Right atrium auricular region (tissue), 2 donors: ENCODE measurements at places on chromosomes 5 and 9. TPM values are rescaled to one million over a fixed set of nuclear protein-coding genes. Genes with fewer than 3 reads are reported as not detected.

The EGFLAM gene
- 2.2 TPM for total RNA-seq

The FBP2 gene
- not detected for total RNA-seq

The BTF3 gene
- total RNA-seq = 409 TPM

The CDKN2B gene
- total RNA-seq = 3.9 TPM

The ADAMTS13 gene
- total RNA-seq = 2.4 TPM

The NRG2 gene
- 1.9 TPM for total RNA-seq

The C5orf58 gene
- total RNA-seq = not detected

DNA sequence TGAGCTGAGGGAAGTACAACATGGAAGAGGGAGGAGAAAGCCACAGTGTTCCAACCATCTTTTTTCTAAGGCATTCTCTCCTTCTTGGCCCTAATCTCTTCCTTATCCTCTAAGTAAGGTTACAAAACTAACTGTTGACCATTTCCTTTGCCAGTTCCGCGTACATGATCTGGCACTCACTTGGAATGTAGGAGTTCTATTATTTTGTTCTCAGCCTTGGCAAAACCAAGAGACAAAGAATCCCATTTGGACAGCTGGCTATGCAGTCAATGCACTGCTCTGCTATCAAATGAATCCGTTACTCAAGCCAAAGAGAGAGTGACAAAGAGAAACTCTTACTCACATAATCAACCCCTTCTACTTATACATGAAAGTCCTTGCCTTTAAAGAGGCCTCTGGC, 410.3 kb downstream of the DTWD2 start:
- peaks cover 12% of the 10 kb centered on the region for H3K4me1 ChIP-seq
- H3K27me3 ChIP-seq = no peaks in the 10 kb centered on the region
- DNase-seq = no peak

DNA sequence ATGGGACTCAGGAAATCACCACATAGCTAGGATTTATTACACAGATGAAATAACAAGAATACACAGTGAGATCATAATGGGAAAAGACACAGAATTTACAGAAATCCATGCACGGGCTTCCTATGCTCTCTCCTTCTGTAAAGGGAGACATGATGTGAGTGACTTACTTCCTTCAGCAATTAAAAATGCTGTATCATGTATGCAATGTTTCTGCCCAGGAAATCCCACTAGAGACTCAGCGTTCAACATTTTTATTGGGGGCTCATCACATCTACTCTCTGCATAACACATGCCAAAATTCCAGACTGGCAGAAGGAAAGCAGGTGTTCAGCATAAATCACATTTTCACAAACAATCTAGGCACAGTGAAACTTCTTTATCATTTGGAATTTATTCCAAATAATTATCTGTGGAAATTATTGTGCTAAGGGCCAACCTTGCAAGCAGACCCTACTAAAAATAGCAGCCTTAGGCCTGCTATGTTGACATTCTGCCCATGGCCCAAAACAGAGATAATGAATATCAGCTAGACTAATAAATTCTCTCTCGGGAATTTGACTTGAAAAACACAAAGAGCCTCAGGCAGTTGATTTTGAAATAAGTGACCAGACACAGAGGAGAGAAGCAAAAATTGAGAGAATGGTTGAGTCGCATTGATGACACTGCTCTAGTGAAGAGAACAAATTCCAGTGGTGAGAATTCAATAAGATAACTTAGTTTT, 31.4 kb upstream of the SELENOP start:
- peak overlapping the region; percentile 74 for H3K27ac ChIP-seq
- no peaks in the 10 kb centered on the region for H3K36me3 ChIP-seq
- no peaks in the 10 kb centered on the region for H3K27me3 ChIP-seq
- H3K4me3 ChIP-seq = no peak overlapping the region
- DNase-seq = no peak

DNA sequence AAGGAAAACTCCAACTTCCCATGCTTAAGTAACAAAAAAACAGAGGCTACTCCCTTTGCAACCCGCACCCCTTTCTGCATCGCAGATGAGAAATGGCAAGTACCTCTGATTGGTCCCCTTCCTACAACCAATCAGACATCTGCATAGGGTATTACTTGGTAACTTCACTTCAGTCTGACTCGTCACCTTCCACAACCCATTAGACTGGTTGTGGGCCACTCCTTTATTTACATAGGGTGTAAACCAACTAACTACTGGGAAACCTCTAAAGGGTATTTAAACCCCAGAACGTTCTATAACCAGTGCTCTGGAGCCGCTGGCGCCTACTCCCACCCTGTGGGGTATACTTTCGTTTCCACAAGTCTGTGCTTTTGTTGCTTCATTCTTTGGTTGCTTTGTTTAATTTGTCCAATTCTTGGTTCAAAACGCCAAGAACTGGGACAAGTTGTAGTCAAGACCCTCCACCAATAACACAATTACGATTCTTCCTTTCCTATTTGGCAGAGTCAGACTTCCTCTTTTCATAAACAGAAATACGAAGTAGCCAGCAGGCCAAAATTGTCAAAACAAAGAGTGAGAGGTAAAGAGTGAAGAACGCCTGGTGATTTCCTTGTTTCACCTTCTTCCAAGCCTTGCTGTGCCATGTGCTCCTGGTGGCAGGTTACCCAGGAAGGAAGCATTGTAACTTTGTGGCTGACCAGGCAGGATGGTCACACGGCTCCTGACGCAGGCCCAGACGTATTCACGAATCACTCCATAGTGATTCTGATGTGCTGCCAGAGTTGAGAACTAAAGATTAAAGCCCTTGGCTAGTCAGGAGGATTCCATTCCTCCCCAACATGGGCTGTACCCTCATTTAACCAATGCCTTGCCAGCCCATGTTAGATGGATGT, 477.4 kb downstream of the ARHGEF28 start:
- DNase-seq = no peak
- H3K27me3 ChIP-seq = no peaks in the 10 kb centered on the region
- H3K4me3 ChIP-seq = no peak overlapping the region
- peaks cover 20% of the 10 kb centered on the region for H3K4me1 ChIP-seq
- H3K36me3 ChIP-seq = no peaks in the 10 kb centered on the region

- H3K4me1 ChIP-seq = peaks cover 12% of the 10 kb centered on the region
- H3K36me3 ChIP-seq = no peaks in the 10 kb centered on the region
- DNase-seq = no peak
- H3K27ac ChIP-seq = no peak overlapping the region
Observed at GRCh38 chr5:68538814-68539420, 323.4 kb downstream of the PIK3R1 start.

DNA sequence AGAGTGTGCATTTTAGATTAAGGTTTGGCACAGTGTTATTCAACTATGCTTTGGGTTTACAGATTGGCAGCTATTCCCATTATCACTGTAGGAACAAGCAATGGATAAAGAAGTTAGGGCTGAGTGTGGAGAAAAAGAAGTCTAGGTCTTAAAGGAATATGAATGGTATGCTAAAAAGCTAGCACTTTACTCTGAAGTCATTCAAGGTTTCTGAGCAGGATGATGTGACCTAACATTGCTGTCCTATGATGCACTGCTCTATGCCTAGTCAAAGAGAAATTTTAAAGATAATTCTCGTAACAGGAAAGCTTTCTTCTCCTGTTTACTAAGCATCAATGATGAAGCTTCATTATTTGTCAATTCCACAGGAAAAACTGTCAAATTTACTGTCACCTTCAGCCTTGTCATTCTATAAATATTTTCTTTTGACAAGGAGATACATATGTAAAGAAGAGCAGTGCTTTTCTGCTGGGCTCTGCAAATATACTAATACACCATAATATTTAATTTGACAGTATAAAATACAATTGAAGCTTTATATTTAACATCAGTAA, 476.1 kb upstream of the PTPRD start:
- DNase-seq = no peak
- no peaks in the 10 kb centered on the region for H3K27me3 ChIP-seq
- no peaks in the 10 kb centered on the region for H3K4me1 ChIP-seq
- H3K4me3 ChIP-seq = no peak overlapping the region
- H3K36me3 ChIP-seq = no peaks in the 10 kb centered on the region

DNA sequence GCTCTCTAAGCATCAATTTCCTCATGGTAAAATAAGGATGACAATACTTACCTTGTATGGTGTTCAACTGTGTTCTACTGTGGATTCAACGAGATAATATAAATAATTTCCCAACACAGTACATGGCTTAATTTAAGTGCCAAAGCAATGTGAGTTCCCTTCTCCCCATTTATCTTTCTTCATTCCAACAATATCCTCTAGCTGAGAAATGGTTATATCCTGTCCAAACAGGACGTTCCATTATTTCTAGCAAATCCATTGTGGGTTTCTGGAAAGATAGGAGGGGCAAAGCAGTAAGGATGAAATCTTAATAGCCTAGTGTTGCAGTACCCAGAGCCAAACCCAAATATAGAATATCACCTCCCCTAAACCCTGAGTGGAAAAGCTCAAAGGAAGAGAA, 22.0 kb downstream of the ABCA1 start:
- peak overlapping the region; percentile 62 for H3K27ac ChIP-seq
- DNase-seq = no peak
- no peaks in the 10 kb centered on the region for H3K36me3 ChIP-seq
- no peak overlapping the region for H3K4me3 ChIP-seq

- no peaks in the 10 kb centered on the region for H3K36me3 ChIP-seq
- H3K27ac ChIP-seq = no peak overlapping the region
- no peaks in the 10 kb centered on the region for H3K27me3 ChIP-seq
Observed at GRCh38 chr5:147930769-147931168, 24.4 kb upstream of the C5orf46 start.

- H3K36me3 ChIP-seq = no peaks in the 10 kb centered on the region
- H3K27ac ChIP-seq = no peak overlapping the region
- DNase-seq = no peak
- H3K4me3 ChIP-seq = no peak overlapping the region
- H3K4me1 ChIP-seq = no peaks in the 10 kb centered on the region
- H3K27me3 ChIP-seq = no peaks in the 10 kb centered on the region
Observed at GRCh38 chr5:136853971-136854370, 488.6 kb upstream of the TRPC7 start.

DNA sequence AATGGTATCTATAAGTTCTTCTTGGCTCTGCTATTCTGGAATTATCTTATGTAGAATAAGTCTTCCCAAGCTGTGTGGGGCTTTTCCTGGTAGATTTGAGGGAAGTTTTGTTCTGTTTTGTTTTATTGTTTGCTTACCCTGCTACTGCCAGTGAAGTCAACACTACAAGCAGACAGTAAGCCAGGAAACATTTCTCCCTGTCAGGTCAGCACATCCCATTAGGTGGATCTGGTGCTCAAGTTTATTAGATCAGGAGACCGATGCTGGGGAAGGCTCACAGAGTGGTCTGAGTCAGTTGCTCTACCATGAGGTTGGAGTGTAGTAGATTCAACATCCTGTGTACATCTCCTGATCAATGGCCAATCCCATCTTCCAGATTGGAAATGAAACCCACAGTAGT, 79.1 kb downstream of the ADRB2 start:
- peaks cover 12% of the 10 kb centered on the region for H3K4me1 ChIP-seq
- H3K27me3 ChIP-seq = no peaks in the 10 kb centered on the region
- no peaks in the 10 kb centered on the region for H3K36me3 ChIP-seq
- no peak for DNase-seq
- no peak overlapping the region for H3K4me3 ChIP-seq

DNA sequence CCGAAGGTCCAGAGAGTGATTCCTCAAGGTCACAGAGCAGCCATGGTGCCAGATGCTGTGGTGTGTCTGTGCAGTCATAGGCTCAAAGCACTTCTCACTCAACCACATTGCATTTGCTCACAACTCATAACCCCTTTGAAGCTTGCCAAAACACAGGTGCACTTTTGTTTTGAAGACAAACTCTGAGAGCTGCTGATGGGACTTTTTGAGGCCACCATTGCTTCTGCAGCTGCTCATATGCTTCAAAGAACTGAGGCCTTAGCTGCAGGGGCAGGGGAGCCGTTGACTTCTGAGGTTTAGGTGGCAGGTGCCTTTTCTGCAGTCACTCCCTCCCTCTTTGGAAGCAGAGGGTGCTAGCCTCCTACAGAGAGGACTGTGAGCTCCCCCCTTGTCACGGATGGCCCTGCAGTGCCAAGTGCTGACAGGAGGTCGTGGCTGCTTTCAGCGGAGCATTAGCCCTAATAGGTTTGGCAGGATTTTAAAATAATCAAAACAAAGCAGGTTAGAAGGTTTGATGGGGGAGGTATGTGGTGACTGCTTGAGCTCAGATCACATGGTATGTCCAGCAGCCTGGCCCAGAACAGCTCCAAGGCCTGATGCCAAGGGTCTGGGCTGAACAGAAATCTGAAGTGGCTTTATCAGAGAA, 232.1 kb downstream of the MAN2A1 start:
- no peaks in the 10 kb centered on the region for H3K27me3 ChIP-seq
- no peak overlapping the region for H3K4me3 ChIP-seq
- DNase-seq = no peak

DNA sequence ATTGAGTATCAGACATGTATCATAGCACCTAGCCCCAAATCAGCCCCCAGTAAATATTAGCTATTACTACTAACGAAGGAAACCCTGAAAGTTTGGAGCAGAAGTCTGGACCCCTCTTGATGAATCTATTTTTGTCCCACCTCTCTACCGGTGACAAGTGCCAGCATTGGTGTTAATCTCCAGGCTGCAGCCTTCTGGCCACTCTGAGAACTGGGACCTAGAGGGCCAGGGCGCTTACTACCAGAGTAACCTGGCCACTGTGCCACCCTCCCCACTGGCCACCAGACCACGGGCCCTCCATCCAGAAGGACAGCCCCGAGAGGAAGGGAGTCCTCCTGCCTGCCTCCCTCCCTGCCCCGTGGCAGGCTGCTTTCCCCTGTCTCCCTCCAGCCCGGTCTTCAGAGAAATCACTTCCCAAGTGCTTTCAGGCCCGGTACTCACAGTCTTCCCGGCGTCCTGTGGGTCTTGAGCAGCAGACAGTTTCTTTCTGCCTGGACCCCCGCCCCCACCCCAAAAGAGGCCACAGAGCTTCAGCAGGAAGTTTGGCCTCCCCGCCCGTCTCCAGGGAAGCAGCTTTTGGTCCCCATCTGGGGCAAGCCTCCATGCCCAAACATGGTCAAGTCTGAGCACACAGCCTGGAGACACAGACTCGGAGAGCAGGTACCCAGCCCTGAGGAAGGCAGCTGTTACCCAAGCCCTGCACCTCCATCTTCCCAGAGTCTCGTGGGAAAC, at the start of gene KCNMB1:
Gene KCNMB1, minus strand, starts transcription at position 550 of the 732 bp plus-strand sequence. CDS start 3,920 bp downstream, outside the sequence.
- DNase-seq = no peak
- H3K27me3 ChIP-seq = no peaks in the 10 kb centered on the region
- H3K4me3 ChIP-seq = peak within 1 kb of the TSS; percentile 42
- H3K4me1 ChIP-seq = peaks cover 28% of the 10 kb centered on the region
- peak within 1 kb of the TSS; percentile 86 for H3K27ac ChIP-seq

- no peaks in the 10 kb centered on the region for H3K27me3 ChIP-seq
- no peaks in the 10 kb centered on the region for H3K4me1 ChIP-seq
- no peak overlapping the region for H3K27ac ChIP-seq
- H3K36me3 ChIP-seq = no peaks in the 10 kb centered on the region
- H3K4me3 ChIP-seq = no peak overlapping the region
- DNase-seq = no peak
Observed at GRCh38 chr5:148924817-148925216, 98.4 kb downstream of the ADRB2 start.

GRCh38 chr5:149310947-149311658, 34.2 kb upstream of the GRPEL2 start:
- no peak overlapping the region for H3K4me3 ChIP-seq
- H3K27ac ChIP-seq = no peak overlapping the region
- peaks cover 70% of the 10 kb centered on the region for H3K36me3 ChIP-seq
- no peak for DNase-seq

GRCh38 chr5:80231243-80231642, 24.6 kb downstream of the SERINC5 start:
- H3K4me1 ChIP-seq = no peaks in the 10 kb centered on the region
- DNase-seq = no peak
- H3K36me3 ChIP-seq = no peaks in the 10 kb centered on the region

GRCh38 chr5:42799668-42800114, 12.0 kb downstream of the SELENOP start:
- no peak overlapping the region for H3K27ac ChIP-seq
- no peaks in the 10 kb centered on the region for H3K4me1 ChIP-seq
- H3K36me3 ChIP-seq = peaks cover 39% of the 10 kb centered on the region
- no peaks in the 10 kb centered on the region for H3K27me3 ChIP-seq
- no peak for DNase-seq
- no peak overlapping the region for H3K4me3 ChIP-seq
